Muscle of back (tissue), 13 donors: ENCODE measurements at places on chromosomes 3 and 15. TPM values are rescaled to one million over a fixed set of nuclear protein-coding genes. Genes with fewer than 3 reads are reported as not detected.

DNA sequence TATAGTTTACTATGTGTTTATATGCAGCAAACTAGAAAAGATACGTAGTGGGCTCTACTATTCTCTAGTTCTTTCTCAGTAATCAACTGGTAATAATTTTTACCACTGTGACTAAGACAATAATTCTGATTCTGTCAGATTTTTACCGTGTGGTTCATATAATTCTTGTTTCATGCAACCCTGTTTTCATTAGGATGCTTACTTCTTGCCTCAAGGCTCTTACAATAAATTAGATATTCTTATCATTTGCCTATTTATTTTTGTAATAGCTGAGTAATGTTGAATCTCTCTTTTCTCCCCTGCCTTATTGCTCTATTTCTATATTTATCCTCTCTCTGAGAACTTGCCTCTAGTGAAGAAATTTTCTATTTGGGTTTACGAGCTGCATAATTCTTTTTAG lies 524.7 kb downstream of the NAALADL2 start:
- no peak for DNase-seq

DNA sequence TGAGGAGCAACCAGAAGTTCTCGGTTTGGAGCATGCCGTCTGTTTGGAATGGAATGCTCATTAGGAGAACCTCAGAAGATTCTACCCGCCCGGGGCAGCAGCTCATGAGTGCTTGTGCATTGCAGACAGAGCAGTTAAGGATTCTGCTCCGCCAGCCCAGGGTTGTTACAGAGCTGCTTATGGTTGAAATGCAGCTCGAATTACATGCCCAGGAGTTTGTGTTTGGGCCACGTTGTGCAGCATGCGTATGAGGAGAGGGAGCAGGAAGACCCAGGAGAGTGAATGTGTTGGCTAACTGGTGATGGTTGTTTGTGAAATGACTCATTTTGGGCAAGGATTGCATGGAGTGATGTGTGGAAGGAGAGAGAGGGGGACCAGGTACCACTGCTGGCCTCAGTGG lies 9.0 kb downstream of the FGD5 start:
- DNase-seq = no peak

DNA sequence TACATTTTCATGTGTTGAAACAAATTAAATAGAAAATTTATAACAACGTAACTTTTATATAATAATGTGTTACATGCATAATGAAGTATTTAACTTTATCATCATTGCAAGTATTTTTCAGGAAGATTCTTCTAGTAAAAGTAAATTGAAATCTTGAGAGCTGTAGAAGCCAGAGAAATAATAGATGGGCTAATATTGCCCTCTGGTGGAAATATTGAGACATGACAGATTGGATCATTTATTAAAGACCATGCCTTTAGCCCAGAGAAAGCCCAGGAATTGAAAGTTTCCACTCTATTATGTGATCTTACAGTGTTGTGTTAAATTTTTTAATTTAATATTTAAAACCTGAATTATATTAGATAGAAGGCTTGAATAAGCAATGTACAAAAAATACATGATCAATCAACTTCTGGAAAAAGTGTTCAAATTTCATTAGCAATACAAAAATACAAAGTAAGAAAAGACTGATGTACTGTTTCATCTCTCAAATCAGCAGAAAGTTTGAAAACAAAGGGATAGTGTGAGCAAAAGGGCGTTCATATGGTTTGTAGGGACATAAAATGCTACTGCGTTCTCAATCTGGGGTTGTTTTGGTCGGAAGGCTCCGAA lies 52.7 kb upstream of the SPTSSB start:
- peak; percentile 62 for DNase-seq

- DNase-seq = no peak
These were observed 14.6 kb downstream of the RAB7A start for GRCh38 chr3:128740621-128741020.

- no peak for DNase-seq
These were observed 384 bp upstream of the LEKR1 start for GRCh38 chr3:156825795-156826143.

DNA sequence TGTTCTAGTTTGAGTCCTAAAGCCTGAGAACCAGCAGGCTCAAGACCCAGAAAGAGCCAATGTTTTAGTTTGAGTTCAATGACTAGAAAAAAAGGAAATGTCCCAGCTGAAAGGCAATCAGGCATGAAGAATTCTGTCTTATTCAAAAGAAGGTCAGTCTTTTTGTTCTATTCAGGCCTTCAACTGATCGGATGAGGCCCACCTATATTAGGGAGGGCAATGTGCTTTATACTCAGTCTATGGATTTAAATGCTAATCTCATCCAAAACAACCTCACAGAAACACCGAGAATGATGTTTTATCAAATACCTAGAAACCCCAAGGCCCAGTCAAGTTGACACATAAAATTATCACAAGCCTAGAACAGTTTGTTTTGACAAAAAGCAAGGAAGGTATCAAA lies 4.0 kb downstream of the MNS1 start:
- DNase-seq = no peak

DNA sequence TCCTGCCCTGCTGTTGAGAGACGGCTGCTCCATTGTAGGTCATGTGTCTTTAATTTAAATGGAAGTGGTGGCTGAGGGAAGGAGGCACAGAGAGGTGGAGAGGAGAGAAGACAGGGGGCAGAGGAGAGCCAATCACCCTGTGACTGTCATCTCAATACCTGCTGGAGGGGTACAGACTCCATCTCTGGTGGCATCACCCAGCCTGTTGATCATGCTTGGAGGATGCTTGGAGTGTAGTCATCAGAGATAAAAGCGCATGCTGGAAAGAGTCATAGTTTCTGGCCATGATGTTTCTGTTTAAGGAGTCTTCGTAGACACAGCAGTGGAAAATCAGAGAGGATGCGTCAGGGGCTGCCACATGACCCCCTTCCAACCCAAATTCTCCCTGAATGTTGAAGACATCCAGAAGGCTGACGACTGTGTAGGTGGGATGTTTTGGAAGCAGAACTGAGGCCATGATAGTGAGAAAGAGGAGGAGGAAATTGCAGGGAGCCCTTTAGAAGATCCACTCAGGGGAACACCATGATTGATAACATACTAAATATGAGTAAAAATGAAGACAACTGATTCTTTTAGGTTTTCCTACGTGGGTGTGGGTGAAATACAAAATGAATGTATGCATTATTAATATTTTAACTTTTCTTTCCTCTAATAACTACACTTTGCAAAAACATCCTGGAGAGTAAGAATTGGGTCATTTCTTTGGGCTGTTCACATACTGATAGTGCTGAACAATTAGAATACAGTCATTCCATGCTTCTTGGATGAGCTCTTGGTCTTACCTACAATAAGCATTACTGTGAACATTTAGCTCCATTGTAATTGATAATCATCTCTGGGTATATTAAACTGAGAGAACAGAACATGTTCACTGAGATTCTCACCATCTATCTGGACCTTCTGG lies 210.6 kb upstream of the ATP10A start:
- DNase-seq = no peak

DNA sequence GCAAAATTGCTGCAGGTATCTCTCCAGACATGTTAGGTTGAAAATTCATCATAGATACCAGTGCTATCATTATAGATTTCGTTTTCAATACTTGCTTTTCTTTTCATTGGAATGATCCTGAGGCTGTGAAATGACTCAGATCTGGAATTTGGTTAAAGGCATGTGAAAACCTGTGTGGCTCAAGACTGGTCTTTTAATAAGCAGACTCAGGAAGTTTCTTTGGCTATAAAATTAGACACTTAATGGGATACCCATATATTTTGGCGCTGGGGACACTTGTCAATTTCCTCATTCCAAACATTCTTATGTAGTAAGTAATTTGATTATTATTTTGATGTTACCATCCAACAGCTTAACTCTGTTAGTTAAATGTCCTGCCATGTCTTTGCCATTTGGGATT lies 1041.1 kb upstream of the GBE1 start:
- DNase-seq = no peak

- DNase-seq = peak; percentile 40
These were observed 208.5 kb downstream of the LPP start for GRCh38 chr3:188362405-188362831.

- peak; percentile 22 for DNase-seq
These were observed 70.8 kb downstream of the RAP2B start for GRCh38 chr3:153232851-153233271.

DNA sequence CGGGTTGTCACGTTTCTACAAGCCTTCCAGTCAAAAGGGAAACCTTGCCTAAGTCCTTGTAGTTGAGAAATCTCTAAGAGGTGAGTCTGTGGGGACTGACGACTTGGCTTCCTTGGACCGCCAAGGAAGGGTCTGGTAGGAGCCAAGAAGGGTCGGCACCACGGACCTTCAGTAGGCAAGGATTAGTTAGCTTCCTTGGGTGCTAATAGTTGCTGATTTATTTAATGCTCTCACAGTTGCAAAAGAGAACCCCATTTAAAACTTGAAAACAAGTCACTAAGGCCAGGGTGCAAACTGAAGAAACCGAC lies 361 bp upstream of the LCMT2 start:
- no peak for DNase-seq

DNA sequence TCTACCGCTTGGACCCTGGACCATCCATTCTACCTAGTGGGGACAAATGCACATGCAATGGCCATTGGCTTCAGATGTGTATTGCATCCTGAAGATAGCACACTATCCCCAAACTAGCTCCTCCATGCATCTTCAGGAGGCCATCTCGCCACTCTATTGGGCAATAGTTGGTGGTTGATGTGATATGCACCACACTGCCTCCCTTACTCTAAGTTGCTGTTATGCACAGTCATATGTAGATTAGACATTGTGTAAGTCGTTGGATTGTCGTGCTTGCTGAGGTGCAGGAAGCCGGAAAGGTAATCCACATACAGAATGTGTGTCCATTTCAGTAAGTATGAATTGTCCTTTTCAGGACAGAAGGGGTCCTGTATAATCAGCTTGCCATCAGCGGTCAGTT lies 26.7 kb upstream of the PLA2G4D start:
- DNase-seq = no peak

The BCL2A1 gene
- 0.59 TPM for polyA plus RNA-seq

The SATB1 gene
- polyA plus RNA-seq = 39.6 TPM

The FOXB1 gene
- not detected for polyA plus RNA-seq
